ENCODE measurements at places on chromosomes 11 and 22.

GRCh38 chr22:31682751-31683150, 20.7 kb upstream of the PISD start:
- DNase-seq, result no peak

DNA sequence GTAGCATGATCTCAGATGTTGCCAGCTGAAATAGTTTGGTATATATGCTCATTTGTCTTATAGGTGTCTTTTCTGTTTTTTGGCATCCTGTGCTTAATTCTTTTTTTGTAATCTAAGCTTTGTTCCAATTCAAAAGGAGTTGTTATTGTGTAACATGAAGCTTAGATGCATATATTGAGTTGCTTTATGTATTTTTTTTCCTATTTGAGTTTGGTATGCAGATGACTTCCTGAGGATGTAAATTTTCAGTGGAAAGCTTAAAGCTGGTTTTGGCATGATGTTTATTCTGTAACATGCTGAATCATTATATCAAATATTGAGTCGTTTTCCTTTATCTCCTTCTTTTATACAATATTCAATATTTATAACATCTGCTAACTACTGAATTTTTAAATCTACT, 69.4 kb downstream of the DDX10 start:
- DNase-seq, result no peak

DNA sequence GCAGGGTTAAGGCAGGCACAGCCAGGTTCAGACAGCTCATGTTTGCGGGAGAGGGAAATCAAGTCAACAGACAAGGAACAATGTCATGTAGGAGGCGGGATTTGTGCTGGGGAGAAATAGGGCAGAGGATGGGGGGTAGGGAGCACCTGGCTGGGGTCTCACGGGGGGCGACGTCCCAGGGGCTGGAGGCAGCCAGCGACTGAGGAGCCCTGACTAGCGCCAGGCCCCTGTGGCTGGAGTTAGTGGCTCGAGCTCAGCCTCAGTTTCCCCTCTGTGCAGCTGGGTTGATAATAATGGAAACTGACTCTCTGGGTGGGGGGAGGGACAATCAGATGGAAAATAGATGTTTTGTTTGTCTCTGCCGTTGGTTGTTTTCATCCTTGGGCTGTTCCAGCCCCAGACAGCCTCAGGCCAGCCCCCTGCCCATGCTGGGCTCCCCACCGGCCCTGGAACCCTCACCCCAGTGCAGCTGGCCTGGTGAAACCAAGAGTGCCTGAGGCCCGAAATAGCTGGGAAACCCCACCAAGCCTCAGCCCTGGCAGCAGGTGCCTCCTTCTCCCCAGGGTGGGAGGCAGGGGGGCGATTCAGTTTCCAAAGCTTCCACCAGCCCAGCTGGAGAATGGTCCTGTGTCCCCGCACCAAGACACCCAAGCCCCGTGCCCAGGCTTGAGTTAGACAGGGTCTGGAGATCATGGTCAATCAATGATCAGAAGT, 44.1 kb downstream of the IGLL5 start:
- DNase-seq, result no peak

DNA sequence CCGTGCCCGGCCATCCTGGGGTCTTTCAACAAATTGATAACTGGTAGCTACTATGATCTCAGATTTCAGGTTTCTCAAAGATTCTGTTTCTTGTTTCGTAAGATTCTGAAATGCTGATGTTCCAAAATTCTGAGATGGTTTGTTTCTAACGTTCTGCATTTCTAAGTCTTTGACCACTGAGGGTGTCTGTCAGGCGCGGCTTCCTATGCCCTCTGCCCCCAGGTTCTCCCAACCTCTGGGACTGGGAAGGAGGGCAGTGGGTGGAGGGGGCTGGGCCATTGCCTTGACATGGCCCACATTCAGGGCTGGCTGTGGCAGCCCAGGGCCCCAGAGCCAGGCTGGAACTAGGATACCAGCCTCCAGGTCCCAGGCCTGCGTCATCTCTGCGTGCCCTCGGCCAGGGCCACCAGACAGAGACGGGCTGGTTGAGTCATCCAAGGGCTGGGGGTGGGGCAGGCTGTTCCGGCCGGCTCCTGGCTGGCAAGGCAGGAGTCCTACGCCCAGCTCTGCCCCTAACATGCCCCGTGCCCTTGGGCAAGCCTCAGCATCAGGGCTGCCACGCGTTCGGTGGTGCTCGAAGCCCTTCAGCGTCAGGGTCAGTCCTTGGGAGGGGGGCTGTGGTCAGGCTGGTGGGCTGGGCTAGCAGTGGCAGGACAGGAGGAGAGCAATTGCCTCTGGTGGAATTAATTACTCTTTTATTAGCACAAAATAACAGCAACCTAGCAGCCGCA, 5.2 kb downstream of the TMEM134 start:
- DNase-seq, result no peak

GRCh38 chr11:20197881-20198280, 37.6 kb upstream of the DBX1 start:
- no peak for DNase-seq

GRCh38 chr11:133809569-133810491, 35.5 kb downstream of the SPATA19 start:
- DNase-seq, result no peak

DNA sequence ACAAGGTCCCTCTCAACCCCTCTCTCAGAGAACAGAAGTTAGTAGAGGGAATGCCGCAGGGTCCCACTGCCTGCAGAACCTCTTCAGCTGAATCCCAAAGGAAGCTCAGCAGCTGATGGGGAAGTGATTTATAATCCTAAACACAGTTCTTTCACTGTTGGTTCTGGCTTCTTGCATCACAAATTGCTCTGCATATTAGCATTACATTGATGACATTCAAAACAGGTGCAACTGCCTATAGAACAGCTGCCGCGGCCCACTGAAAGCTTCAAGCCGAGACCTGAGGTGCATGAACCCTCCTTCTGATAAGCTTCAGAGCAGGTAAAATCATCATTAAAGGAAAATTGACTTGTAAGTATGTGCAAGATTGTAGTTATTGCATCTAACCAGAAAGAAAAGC, 75.2 kb upstream of the KIRREL3 start:
- no peak for DNase-seq

- DNase-seq, result no peak
These were observed 139.2 kb downstream of the DSCAML1 start for GRCh38 chr11:117657794-117658193.

- DNase-seq, result no peak
These were observed 690 bp downstream of the CKAP5 start for GRCh38 chr11:46845440-46845739.

DNA sequence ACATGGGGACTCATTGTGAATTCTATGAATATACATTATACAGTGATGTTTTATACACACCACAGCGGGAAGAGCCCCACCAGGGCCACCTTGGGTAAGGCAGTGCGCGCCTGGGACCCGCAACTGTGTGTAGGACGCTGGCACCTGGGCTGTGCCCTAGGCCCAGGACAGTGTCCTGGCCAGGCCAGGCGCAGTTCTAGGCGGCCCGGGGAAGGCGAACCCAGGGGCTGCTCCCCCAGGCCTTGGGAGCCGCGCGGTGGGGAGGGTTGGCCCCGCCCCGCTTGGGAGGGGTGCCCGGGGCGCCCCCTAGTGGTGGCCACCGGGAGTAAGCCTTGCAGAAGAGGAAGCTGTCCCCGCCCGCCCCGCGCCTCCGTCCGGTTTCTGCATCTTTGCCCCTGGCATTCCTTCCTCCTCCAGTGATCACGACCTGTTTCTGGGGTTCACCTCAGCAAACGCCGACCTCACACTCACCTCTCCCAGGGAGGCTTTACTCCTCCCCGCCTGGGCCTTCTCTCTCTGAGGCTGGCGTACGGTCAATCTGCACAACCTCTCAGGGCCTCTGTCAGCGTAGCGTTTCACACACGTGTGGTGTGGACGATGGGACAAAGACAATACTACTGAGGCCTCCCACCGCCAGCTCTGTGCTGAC, 9.5 kb upstream of the EHD1 start:
- peak; percentile 65 for DNase-seq

DNA sequence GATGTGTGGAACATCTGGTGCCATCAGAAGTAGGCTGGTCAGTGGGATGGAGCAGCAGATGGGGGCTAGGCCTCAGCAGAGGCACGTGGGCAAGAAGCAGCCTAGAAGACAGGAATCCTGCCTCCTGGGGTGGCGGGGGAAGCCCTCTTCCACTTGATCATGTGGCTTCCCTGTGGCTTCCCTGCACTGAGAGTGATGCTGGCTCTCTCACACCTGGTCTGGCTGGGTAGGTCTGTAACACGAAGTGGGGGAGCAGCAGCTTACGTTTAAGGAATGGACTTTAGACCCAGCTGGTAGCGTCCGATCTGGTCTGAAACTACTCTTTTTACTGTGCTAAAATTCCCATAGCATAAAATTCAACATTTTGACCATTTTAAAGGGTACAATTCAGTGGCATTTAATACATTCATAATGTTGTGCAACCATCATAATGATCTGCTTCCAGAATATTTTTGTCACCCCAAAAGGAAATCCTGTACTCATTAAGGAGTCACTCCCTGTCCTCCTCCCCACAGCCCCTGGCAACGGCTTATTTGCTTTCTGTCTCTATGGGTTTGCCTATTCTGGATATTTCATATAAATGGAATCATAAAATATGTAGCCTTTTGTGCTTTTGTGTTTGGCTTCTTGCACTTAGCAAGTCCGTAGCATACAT, 21.7 kb downstream of the PTPN5 start:
- DNase-seq, result no peak

DNA sequence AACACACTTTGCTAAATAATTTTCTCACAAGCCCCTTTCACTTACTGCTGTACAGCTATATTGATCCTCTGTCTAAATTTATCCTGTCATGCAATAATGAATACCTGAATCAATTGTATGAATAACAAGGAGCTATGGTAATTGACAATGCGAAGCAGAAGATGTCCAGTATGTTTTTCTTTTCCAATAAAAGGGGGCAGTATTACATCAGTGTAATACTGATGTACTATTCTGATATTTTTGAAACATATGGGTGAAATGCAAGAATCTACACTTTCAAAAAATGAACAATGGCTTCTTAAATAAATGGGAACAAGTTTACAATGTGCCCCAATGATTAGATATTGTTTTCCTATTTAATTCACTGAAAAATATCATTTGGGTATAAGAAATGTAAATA, 315.1 kb downstream of the SOX6 start:
- DNase-seq, result no peak

DNA sequence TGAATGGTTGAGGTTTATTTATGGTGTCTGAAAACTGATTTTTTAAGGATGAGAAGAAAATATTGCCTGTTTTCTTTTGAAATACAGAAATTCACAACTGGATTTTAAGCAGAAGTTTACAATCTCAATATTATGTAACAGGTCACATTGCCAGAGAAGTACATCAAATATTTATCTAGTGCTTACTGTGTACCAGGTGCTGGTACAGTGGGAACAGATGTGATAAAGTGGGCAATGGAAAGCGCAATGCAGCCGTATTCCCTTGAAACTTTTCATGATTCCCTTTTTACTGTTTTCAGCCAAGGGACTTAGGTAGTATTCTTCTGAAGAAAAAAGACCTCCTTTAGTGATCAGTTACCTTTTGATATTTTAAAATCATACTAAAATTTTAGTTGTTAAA, 49.6 kb downstream of the TTC17 start:
- DNase-seq, result no peak

- DNase-seq, result no peak
These were observed 830.3 kb downstream of the TBC1D22A start for GRCh38 chr22:47592791-47593190.

DNA sequence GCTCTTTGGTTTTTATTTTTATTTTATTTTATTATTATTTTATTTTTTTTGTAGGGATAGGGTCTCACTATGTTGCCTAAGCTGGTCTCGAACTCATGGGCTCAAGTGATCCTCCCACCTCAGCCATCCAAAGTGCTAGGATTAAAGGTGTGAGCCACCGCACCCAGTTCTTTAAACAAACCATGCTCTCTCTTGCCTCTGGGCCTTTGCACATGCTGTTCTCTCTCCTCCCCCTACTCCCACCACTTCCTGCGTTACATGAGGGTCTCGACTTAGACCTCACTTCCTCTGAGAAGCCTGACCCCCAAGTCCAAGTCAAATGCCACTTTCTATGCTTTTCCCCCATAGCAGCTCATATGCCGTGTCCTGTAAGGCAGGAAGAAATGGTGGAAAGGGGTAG, 15.2 kb upstream of the TCF20 start:
- no peak for DNase-seq

- no peak for DNase-seq
These were observed 122.3 kb downstream of the ATXN10 start for GRCh38 chr22:45793892-45794291.

GRCh38 chr22:41687901-41688364, 734 bp downstream of the SNU13 start:
- DNase-seq, result no peak

DNA sequence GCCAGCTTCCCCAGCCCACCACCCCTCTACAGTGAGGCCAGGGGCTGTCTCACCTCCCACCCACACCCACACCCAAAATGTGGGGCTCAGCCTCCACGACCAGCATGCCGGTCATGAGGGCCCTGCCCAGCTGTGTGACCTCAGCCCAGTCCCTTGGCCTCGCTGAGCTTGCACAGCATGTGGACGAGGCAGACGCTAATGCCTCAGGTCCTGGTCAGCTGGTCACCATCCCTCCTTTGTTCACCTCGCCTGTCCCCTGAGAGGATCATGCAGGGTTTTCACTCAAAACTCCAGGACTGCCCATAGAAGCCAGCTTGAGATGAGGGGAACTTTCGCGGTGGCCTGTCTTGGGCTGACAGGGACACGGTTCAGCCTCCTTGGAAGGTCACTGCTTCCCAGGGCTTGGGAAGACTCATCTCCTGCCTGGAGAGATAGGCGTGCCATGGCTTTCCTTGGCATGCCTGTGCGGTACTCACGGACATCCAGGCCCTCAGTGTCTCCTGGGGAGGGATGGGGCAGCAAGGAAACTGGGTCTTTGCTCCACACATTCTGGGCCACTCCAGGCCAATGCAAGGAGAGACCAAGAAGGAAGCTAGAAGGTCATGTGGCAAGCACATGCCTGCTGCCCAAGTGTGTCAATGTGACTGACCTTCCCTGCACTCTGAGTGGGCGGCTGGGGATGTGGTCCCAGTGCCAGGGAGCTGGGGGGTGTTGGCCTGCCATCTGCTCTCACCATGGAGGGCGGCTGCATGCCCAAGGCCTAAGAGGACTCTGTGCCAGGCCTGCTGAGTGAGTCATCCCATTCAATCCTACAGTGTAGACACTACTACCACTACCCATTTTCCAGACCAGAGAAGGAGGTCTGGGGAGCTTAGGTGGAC, 3.2 kb upstream of the RTN4R start:
- no peak for DNase-seq

DNA sequence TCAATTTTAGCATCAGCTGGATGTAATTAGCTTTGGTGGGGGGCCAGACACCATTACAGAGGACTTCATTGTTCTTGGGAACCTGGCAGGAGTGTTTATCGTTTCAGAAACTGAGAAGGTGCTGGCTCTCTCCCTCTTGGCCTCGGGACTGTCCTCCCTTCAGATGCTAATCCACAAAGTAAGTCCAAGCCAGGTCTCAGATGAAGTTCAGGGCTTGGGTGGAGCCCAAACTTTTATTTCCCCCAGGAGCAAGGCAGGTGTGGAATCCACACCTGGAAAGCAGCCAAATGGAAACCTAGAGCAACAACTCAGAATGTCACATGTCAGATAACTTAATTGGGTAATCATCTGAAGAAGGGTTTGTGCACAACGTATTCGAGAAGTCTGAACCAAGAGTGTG, 119.2 kb downstream of the ME3 start:
- no peak for DNase-seq

All from activated CD8-positive, alpha-beta memory T cell treated with anti-CD3 and anti-CD28 coated beads for 48 hours (primary cell).